CD8-positive, alpha-beta memory T cell (primary cell): ENCODE measurements at places on chromosomes 1 and 21.

GRCh38 chr21:30268608-30269197 is 14.0 kb downstream of the KRTAP24-1 start:
- DNase-seq, result no peak

DNA sequence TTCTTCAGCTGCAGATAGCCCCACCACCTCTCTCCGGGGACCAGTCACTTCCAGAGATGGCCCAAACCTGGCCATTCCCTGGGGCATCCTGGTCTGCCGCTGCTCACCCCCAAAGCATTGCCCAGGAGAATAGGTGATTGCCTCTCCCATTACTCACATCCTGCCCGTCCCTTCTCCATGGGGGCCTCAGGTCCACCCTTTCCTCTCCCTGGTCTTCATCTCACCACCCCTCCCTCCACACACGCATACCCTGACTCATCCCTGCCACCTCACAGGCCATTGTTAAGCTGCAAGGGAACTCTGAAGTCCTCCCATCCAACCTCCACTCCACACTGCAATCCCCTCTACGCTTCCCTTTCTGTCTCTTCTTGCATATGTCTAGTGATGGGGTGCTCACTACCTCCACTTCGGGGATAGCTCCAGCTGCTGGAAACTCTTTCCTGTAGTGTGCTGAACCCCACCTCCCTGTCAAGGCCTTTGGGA is at the start of gene PLEKHG5:
Gene PLEKHG5, minus strand, starts transcription at position 188 of the 483 bp plus-strand sequence. CDS start 14,096 bp downstream, outside the sequence.
- DNase-seq, result no peak

- no peak for DNase-seq
Measured at GRCh38 chr1:42311138-42311537, 23.9 kb downstream of the FOXJ3 start.

GRCh38 chr1:155083052-155083541 is 4.5 kb downstream of the EFNA3 start:
- no peak for DNase-seq

GRCh38 chr21:36788120-36788638 is 89.3 kb downstream of the SIM2 start:
- DNase-seq, result no peak

DNA sequence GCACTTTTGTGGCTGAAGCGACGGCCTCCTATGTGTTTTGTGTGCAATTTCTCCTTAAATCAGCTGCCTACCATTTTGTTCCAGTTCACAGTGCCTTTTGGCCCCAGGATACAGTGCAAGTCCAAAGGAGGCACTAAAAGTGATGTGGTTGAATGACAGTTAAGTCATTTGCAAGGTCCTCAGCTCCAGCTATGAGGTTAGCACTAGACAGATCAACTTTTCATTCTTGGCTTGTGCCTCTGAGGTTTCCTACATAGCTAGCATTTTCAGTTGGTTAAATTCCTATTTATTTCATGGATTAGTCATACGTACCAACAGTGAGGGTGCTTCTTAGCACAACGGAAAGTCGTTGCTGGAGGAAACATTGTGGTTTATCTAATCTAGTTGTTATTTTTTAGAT is 59.3 kb upstream of the NTPCR start:
- DNase-seq, result no peak

DNA sequence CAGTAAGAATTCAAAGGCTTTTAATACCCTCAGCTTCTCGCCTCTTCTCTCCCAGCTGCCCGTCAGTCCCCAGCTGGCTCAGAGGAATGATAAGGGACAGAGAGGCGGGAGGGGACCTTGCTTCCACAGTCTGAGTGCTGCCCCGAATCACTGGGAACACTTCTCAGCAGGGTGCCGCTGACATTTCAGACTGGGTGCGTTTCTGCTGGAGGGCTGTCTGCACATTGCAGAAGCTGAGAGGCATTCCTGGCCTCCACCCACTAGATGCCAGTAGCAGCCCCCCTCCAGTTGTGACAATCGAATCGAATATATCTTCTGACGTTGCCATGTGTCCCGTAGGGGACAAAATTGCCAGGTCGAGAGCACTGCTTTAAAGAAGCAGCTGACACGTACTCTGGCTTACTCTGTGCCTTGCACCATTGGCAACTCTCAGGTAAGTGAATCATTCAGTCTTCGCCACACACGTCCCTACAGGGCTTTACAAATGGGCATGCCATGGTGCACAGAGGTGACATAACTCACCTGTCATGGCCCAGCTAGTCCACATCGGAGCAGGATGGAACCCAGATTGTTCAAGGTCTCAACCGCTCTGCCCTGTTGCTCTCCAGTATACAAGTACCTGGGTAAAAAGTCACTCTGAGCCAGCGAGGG is 23.9 kb downstream of the CTNNBIP1 start:
- no peak for DNase-seq

DNA sequence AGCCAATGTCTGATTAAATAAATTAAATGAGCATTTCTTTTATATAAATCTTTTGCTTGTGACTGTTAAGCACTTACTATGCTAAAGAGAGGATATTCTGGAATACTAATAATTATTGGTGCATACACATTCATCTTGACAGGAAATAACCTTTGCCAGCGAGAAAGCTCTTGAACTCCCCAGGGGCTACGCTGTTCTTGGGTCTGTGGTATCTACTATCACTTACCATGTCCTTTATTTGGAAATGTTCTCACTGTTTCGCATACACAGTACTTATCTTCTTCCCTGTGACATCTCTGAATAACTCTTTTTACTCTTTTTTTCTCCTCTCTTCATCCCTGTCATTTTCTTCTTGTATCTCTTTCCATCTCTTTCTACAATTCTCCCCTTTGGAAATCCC is 178.7 kb downstream of the GABPA start:
- DNase-seq, result no peak

DNA sequence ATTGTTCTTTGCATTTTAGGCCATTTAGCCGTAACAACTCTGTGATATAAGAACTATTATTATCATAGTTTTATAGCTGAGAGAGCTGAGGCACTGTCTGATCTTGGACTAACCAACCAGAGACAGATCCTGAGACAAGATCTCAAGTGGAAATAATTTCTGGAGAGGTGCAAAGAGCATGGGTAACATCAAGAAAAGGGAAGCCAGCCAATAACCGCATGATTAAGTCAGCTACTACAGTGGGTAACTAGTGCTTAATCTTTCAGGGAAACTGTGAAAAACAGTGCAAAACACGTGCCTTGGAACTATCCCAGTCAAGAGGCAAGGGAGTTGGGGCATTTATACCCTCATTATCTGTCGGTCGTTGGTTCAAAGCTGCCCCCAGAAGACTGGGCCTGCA is 105.8 kb downstream of the OMA1 start:
- no peak for DNase-seq

GRCh38 chr1:204172404-204173029 is 6.4 kb upstream of the REN start:
- DNase-seq, result no peak

DNA sequence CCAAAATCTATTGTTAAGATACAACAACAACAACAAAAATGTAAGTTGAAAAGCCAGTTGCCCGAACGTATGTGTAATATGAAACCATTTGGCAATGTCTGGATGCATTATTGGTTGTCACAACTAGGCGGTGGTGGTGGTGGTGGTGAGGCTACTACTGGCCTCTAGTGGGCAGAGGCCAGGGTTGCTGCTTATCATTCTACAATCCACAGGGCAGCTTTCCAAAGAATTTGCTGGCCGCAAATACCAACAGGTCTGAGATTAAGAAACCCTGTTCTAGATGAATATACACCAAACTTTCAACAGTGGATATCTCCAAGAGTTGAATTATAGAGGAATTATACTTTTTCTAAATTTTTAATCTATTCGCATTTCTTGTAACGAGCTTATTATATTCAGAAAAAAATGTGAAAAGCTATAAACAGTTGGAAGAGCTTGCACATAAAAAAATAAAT is 26.8 kb upstream of the ZNF697 start:
- DNase-seq, result no peak

DNA sequence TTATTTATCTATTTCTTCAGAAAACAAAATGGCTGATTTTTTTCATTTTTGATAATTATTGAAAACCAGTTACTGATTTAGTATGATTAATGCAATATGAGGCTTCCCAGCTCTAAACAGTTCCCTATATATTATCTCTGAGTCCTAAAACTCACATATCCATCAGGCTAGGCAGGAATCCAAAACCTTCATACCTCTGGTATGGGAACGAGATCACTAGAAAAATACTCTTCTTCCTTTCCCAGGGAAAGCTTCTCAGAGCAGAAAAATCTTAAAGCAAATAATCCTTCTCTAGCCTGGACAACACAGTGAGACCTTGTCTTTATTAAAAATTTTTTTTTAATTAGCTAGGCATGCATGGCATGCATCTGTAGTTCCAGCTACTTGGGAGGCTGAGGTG is 42.5 kb downstream of the KDM5B start:
- DNase-seq, result no peak

- DNase-seq, result no peak
Measured at GRCh38 chr21:33021150-33021549, 4.6 kb upstream of the OLIG2 start.

- DNase-seq, result no peak
Measured at GRCh38 chr1:24878775-24879742, 51.0 kb downstream of the RUNX3 start.

DNA sequence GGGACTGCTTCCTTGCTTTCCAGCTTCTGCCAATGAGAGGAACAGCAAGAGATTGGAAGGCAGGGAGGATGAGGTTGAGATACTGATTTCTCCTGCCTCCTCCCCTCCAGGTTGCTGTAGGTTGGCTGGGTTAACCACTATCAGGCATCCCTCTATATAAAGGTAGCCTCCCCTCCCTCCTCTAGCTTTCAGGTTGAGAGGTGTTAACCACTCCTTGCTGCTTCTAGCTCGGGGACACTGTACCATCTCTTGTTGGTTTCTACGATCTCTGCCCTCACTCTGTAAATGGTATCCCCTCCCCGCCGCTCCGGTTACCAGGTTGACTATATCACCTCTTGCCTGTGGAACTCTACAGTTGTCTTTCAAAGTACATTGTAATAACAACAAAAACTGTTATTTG is 16.7 kb downstream of the LPAR3 start:
- DNase-seq, result peak; percentile 59
